ENCODE measurements at places on chromosomes 1 and 21.

DNA sequence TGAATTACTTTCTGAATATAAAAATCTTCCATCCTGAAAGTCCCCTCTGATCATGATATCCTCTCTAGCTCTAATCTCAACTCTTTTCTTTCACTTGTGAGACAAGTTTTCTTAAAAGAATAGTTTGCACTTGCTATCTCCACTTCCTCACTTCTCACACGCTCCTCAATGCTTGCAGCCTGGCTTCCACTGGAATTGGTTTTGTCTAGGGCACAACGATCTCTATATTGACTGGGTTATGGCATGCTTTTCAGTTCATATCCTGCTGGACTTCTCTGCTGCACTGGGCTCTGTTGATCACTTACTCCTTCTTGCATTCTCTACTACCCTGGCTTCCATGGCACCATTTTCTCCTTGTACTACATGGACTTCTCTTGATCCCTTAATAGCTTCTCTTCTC is 474 bp downstream of the FCRLA start:
- no peak for DNase-seq

DNA sequence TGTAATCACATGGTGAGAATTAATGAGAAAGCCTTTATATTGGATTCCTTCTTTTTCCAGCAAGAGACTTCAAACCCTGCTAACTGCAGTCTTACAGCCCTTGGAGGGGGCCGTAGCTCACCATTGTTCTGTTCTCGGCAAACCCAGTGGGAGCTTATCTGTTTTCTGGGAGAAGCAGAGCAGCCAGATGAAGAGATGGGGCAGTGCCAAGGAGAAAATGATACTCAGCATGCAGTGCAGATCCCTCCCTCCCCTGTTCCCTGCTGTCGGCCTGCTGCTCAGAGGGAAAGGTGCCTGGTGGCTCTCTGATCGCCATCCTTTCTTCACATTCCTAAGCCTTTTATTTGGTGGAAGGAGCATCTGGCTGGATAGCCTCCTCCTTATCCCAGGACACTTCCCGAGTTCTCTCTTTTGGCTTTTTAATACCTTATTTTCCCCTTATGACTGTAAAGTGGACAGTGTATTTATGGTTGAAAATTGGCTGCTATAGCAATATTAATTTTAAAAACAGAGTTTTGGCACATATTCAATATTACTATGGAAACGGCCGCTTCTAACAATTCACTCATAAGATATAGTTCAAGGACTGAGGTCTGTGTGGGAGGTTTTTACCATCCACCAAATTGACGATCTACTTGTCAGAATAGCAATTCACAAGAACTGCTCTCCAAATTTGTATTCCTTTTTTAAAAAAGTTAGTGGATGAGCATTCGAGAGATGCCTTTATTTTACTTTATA is 203.4 kb downstream of the CRB1 start:
- no peak for DNase-seq

- DNase-seq, result no peak
Measured at GRCh38 chr21:32331444-32332305, 33.0 kb downstream of the MRAP start.

DNA sequence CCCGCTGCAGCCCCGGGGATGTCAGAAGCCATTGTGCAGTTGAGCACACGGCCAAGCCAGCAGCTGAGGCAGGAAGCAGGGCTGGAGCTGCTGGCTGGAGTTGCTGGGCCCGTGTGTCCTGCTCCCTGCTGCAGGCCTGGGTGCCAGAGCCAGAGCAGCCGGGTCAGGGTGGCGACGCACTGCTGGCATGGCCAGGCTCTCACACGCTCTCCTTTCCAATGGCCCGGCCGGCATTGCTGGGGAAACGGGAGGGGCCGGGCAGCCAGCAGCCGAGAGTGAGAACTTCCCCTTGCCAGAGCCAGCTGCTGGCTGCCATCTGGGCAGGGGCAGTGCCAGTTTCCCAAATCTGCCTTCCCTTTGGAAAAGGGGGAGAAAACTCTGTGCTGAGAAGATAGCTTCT is 82.4 kb upstream of the PROX1 start:
- DNase-seq, result no peak

- no peak for DNase-seq
Measured at GRCh38 chr1:92944901-92945747, 16.1 kb downstream of the DIPK1A start.

DNA sequence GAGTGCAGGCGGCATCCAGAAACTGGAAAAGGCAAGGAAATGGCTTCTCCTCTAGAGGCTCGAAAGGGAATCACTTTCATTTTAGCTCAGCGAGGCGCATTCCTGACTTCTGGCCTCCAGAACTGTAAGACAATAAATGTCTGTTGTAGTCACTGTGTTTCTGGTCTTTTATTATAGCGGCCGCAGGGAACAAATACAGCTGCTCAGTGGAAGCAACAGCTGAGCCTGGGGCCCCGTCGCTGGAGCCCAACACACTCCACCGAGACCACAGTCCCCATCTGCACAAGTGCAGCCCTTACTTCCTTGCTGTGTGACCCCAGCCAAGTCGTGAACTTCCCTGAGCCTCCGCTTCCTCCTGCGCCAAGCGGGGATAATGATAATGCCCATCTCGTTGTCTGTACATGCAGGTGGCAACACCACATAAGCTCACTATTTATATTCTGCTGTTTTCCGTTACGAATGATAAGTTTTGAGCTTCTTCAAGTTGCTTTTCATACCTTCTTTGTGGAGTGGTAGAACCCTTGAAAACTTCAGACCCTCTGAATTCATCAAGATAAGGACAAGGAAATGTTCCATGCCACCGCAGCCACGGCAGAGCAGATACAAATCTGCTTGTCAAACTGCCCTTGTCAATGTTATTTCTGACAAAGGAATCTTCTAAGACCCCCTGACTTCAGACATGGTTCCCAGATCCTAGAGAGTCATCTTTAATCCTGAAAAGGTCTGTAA is 3.2 kb upstream of the LAPTM5 start:
- DNase-seq, result no peak

DNA sequence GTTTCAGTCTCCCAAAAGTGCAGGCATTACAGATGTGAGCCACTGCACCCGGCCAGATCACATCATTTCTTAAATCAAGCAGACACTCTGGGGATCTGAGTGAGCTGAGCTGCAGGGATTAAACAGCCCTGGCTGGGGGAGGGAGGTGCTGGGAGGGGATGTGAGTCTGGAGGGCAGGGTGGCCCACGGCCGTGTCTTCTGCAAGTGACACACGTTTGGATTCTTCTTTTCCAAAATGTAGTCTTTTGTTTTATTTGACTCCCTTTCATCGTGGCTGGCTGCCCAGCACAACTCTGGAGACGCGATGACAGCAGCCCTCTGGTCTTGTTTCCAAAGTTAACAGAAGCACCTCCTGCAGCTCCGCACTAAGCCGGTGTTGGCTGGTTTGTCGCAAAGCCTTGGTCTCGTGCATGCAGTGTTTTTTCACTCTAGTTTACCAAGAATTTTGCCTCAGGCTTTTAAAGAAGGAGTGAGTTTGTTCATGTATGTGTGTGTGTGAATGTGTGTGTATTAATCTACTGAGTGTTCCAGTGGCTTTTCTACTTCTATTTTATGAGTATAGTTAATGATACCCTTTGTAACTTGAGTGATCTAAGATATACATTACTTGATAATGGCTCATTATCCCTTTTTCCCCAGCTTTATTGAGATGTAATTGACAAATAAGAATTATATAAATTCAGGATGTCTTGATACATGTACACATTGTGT is 2.8 kb upstream of the KRTAP10-5 start:
- no peak for DNase-seq

DNA sequence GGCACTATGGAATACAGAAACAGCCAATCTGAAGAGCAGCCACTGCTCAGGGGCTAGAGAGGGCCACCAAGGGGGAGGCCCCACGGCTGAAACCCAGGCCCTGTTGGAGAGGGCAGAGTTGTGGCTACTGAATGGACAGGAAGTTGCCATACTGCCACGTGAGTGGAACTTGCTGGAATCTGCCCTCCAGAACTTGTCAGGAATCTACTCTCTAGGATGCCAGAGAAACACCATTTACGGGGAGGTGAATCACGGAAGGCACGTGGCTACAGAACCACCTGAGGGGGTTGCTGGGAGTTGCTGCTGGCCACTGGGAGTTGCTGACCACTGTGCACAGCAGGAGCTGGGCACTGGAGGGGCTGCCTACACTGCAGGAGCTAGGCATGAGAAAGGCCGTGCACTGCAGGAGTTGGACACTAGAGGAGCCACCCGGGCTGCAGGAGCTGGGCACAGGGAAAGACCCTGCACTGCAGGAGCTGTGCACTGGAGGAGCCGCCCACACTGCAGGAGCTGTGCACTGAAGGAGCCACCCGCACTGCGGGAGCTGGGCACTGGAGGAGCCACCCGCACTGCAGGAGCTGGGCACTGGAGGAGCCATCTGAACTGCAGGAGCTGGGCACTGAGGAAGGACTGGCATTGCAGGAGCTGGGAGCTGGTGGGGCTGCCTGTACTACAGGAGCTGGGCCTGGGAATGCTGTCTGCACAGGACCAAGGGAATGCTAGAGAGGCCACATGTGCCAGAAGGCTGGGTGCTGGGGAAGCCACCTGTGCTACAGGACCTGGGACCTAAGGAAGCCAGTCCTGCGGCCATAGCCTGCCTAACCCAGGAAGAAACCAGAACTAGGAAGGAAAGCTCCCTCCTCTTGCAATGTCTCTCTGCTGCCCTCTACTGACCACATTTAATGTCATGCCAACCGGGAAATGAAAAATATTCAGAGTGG is 343.4 kb downstream of the MATN1 start:
- DNase-seq, result peak; percentile 40

DNA sequence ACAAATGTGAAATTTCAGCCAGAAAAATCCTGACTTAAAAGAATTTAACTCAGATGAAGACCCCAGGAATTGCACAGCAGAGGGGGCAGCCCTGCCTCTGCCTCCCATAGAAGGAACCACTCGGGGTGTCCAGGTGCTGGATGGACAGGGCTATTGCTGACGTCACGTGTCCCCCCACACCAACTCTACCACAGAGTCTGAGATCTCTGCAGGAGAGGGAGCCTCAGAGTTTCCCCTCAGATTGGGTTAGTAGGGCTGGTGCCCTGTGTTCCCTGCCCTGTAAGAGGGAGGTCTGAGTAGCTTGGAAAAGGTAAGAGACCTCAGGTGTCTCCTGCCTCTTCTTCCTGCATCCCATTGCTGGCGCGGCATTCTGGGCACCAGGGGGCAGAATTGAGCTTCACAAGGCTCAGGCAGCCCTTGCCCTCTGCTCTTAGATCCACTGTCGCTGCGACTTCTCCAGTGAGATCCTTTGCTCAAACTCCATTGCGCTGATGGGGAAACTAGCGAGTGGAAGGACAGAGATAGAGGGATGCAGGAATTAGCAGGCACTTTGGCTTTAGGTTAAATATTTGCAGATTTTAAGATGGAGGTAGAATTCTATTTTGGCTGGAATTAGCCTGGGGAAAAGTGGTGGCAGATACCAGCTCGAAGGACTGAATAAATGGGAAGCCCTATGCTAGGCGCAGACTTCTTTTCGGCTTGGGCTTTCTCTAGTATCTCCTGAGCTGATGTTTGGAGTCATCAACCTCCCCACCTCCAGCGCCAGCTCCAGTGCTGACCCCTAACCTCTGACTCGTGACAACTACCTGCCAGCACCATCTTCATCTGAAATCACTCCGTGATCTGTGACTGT is 42.8 kb upstream of the DMBX1 start:
- DNase-seq, result peak; percentile 88

- no peak for DNase-seq
Measured at GRCh38 chr1:241485554-241485992, 34.0 kb downstream of the FH start.

GRCh38 chr1:5562331-5562730 is 429.9 kb downstream of the NPHP4 start:
- DNase-seq, result no peak

- no peak for DNase-seq
Measured at GRCh38 chr1:26909951-26910342, 3.8 kb downstream of the NR0B2 start.

- DNase-seq, result no peak
Measured at GRCh38 chr1:230261928-230262650, 164.0 kb downstream of the PGBD5 start.
